ENCODE measurements at places on chromosomes 1 and 21.

- no peak for DNase-seq
These were observed 21.6 kb upstream of the PTP4A2 start for GRCh38 chr1:31959521-31960340.

DNA sequence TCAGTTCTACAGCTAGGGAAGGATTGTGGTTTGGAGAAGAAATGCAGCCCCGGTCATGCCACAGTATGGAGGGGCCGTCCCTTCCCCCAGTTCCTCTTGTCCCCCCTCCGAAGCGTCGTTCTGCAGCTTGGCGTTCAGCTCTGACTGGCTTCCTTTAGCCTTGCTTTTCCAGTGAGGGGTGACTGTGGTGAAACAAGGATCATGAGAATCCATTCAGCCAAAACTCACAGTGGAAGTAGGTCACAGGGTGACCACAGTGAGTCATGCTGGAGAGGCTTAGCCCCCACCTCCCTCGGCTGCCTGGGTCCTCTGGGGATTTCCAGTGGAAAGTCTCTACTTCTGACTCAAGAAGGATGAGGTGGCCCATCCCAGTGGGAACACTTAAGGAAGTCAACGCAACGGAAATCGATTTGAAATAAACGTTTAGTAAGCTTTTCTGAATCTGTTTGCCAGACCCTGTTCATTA, 37.3 kb upstream of the COL6A2 start:
- no peak for DNase-seq

- no peak for DNase-seq
These were observed 16.7 kb downstream of the SHISA4 start for GRCh38 chr1:201905234-201905890.

DNA sequence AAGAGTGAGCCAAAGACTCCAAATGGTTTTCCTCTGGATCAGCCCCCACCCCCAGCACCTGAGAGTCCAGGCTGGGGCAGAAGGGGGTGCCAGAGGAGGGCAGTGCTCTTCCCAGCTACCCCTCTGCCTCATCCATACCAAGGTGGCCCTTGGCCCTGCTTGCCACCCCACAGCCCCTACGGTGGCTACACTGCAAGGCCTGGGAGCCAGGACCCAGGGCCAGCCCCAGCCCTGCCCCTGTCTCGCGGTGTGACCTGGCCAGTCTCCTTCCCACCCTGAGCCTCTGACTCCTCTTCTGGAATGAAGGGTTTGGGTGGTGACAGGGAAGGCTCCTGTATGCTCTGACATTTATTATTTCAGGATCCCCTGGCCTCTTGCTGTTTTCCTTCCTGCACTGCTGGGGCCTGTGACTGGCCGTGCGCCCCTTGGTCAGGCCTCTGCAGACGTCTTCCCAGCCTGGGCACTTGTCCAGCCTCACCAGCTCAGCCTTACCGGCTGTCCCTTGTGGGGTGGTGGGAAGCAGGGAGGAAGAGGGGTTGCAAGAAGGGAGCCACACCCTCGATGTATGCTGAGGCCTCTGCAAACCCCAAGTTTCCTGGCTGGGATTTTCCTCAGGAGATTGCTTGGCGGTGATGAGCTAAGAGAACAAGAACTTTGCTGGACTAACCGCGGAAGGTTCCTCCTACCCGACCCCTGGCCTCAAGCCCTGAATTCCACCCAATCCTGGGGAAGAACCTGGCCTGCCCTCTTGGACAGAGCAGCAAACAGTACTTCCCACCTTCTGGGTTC, 13.5 kb downstream of the ASAP3 start:
- DNase-seq, result no peak

GRCh38 chr21:20258542-20258941, 739.7 kb upstream of the NCAM2 start:
- DNase-seq, result no peak

DNA sequence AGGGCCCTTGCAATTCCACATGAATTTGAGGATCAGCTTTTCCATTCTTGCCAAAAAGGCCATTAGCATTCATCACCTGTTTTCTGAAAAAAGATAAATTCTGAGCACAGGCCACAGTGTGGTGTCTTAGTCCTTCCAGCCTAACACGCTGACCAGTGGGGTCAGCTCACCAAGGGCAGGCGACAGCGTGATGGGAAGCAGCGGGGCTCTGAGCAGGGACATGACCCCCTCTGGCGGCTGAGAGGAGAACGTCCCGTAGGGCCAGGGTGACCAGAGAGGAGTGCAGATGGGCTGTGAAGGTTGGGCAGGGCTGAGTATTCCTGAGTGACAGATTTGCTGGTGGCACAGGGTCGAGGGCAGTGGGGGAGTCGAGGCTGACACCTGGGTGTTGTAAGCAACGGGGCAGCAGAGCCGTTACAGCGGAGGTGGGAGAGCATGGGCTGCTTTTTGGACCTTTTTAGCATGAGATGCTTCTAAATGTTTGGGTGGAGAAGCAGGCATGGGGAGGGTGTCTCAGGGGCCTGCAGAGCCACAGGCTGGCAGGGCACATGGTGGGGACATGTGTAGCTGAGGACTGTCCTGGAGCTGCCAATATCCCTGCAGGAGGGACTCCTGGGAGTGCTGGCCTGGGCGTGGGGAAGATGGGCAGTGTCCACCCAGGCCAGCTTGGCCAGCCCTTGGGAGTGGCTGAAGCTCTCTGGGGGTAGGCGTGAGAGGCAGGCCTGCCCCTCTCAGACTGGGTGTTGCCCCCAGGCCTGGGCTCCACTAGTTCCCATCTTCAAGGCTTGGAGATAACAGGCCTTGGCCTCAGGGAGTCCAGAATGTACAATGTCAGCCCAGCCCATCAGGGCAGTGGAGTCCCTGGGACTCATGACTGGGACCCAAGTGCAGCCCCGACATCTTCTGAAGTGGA, 8.6 kb upstream of the CALML6 start:
- peak; percentile 42 for DNase-seq

DNA sequence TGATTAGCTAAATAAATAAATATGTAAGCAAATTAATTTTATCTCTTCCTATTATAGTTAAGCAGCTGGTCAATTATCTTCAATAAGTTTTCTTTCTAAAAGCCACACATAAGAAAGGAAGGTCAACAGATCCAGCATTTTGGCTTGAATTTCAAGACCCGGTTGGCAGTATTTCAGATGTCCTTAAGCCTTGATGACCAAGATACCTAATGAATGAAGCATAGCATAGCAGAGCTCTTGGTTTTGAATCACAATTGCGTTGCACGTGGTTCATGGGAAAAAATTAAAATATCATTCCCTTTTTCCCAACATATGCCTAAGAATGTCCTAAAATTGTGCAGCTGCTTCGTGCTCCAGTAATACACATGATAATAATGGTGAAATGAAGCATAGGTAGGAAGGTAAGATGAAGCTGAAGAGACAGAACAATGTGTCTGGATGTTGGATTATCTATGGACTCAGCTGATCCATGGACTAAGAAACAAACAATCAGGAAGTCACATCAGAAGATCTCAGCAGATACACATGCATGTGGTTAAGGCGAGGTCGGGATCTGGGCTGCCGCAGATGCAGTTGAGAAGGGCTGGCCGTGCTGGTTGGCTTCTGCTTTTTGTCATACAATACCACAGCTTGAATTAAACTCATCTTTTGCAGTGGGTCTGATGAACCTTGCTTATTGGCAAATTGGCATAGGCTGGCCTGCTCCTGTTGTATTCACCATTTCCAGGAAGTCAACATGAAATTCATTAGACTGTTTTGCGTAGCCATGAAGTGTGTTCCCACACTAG, 284.9 kb upstream of the RUNX1 start:
- DNase-seq, result no peak

DNA sequence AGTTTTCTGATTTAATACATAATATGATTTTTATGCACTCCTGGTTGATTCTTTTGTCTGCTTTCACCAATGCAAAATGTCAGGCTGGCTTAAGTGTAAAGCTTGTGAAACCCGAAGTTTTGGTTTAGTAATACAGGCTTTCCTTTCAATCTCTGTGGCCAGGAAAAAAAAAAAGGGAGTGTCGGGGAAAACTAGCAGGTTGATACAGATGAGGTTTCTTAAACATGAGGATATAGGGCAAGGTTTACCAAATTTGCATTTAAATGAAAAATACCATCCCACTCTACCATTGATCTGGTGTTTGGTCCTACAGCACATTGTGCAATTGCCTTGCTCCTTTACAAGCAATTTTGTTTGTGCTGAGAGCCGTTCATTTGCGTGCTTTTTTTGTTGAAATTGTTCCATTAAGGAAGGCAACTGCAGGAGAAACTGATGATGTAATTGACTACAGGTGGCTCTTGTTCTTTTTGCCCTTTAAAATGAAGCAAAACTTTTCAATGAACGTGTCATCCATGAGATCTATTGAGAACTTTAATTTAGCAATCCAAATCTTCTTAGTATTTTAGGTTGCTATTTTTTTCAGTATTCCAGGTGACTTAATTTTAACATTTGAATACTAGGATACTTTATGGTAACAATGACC, 22.7 kb downstream of the CLIC6 start:
- peak; percentile 25 for DNase-seq

- DNase-seq, result peak; percentile 50
These were observed 46.0 kb upstream of the FOXO6 start for GRCh38 chr1:41315146-41315822.

DNA sequence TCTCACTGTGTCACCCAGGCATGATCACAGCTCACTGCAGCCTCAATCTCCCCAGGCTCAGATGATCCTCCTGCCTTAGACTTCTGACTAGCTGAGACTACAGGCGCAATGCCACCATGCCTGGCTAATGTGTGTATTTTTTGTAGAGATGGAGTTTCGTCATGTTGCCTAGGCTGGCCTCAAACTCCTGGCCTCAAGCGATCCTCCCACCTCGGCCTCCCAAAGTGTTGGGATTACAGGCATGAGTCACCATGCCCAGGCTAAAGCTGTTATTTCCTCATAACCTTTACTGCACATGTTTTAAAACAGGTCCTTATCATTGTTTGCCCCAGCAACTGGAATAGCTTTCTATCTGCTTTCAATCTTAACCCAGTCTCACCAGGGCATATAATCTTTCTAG, 2.9 kb downstream of the SARS1 start:
- DNase-seq, result no peak

DNA sequence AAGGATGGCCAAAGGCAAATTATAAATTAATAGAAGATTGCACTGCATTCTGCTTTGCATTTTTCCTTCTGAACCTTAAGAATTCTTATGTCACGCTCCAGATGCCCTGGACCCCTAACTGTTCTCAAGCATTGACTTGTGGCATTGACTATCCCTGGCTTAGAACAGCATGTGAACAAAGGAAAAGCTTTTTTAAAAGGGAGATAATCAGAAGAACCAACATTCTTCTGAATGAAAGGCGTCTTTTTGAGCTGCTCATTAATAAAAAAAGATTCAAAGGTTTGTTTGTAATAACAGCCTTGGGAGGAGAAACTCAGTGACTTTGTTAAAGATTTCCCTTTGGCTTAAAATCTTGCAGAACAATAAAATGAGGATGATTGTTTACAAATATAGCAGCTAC, 105.5 kb downstream of the TNNI3K start:
- DNase-seq, result no peak

GRCh38 chr1:17966341-17966740, 141.3 kb upstream of the IGSF21 start:
- DNase-seq, result no peak

GRCh38 chr1:153220606-153221303, 3.4 kb downstream of the PRR9 start:
- no peak for DNase-seq

- DNase-seq, result no peak
These were observed 78.8 kb downstream of the EPHB2 start for GRCh38 chr1:22789356-22789994.

DNA sequence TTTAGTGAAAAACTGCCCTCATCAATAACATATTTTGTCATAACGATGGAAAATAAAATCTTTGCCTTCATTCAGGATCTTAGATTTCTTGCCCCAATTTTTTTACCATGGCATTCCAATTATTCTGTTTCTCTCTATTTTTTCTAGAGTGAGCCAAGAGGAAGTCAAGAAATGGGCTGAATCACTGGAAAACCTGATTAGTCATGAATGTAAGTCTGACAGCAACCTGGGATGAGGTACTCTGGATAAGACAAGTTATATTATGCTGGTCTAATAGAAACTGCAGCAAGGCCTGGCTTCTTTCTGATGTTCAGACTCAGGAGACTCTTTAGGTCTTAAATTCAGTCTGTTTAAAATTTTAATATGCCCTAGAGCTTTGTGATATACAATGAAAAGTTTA, 3.5 kb downstream of the RGS4 start:
- no peak for DNase-seq

DNA sequence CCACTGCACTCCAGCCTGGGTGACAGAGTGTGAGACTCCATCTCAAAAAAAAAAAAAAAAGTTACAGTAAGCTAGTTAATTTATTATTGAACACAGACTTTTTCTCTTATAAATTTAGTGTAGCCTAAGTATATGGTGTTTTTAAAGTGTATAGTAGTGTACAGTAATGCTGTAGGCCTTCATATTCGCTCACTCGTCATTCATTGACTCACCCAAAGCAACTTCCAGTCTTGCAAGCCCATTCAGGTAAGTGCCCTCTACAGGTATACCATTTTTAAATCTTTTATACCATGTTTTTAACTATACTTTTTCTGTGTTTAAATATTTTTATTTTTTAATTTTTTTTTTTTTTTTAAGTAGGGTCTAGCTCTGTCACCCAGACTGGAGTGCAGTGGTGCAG, 12.1 kb downstream of the POU2F1 start:
- no peak for DNase-seq

- peak; percentile 51 for DNase-seq
These were observed 1.1 kb downstream of the NR5A2 start for GRCh38 chr1:200028586-200029034.

- DNase-seq, result no peak
These were observed 1004.2 kb downstream of the TTLL7 start for GRCh38 chr1:82994616-82995263.

DNA sequence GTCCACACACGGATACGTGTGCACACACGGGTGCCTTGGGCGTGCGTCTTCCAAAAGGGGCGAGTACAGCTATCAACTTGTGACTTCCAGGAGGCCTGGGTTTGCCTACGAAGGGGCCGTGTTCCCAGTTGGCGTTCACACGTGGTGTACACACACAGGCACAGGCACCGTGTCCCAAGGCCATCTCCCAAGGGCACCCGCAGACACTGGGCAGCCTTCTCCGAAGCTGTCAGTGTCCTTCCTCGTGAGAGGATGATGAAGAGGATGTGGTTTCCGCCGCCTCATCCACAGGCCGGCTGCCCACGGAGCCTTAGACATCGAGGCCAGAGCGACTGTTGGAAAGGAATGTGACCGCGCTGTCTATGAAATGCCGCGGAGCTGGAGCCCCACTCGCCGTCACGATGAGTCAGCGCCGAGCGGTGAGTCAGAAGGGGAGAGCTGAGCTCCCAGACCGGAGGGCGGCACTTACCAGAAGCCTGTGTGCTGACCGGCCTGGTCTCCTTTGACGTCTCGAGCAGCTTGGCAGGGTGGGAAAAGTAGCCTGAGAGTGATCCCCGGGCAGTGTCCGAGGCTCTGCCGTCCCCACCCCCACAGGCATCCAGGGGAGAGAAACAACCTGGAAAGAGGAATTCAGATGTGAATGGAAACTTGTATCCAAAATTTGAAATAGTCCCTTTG, 141.4 kb upstream of the ARHGEF16 start:
- DNase-seq, result no peak

DNA sequence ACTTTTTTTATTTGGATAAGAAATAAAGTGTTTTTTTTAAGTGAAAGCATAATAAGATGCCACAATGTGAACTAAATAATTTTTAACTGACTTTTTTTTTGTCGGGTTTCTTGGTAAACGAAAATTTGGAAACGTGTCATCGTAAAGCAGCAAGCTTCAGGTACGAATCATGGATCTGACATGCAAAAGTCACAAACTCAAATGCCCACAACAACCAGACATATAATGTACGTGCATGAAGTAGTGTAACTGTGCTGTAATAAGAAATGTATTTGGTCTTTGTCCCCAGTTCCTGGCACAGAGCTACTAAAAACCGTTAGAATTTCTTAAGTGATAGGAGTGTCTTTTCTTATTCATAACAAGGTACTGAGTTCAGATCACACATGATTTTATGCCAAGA, 44.3 kb upstream of the LRRC7 start:
- no peak for DNase-seq
